Vagina (tissue), 2 donors: ENCODE measurements at places on chromosomes 6 and 20. TPM values are rescaled to one million over a fixed set of nuclear protein-coding genes. Genes with fewer than 3 reads are reported as not detected.

SCP2D1 gene
- not detected for total RNA-seq

FLOT1 gene
- total RNA-seq, result 165 TPM

SIRPD gene
- not detected for total RNA-seq

HTR1E gene
- total RNA-seq, result not detected

MEI4 gene
- not detected for total RNA-seq

OR2H2 gene
- total RNA-seq, result not detected

NANP gene
- 3.7 TPM for total RNA-seq

KCNQ5 gene
- 3.9 TPM for total RNA-seq
